ENCODE measurements at places on chromosomes 12 and 14. TPM values are rescaled to one million over a fixed set of nuclear protein-coding genes. Genes with fewer than 3 reads are reported as not detected.

PLXNC1 gene
- 86.9 TPM for total RNA-seq

FKBP11 gene
- total RNA-seq: 12.6 TPM

C12orf56 gene
- 0.77 TPM for total RNA-seq

CCDC196 gene
- not detected for total RNA-seq

SPTB gene
- total RNA-seq: under 0.01 TPM

LRRC43 gene
- total RNA-seq: 1.8 TPM

PRPF39 gene
- total RNA-seq: 29.0 TPM

PTPRB gene
- 0.66 TPM for total RNA-seq

- H3K36me3 ChIP-seq: no peaks in the 10 kb centered on the region
- H3K4me1 ChIP-seq: no peaks in the 10 kb centered on the region
- no peaks in the 10 kb centered on the region for H3K27me3 ChIP-seq
- no peak overlapping the region for H3K27ac ChIP-seq
- no peak overlapping the region for H3K4me3 ChIP-seq
These were observed 7.9 kb downstream of the NOVA1 start for GRCh38 chr14:26589925-26590324.

DNA sequence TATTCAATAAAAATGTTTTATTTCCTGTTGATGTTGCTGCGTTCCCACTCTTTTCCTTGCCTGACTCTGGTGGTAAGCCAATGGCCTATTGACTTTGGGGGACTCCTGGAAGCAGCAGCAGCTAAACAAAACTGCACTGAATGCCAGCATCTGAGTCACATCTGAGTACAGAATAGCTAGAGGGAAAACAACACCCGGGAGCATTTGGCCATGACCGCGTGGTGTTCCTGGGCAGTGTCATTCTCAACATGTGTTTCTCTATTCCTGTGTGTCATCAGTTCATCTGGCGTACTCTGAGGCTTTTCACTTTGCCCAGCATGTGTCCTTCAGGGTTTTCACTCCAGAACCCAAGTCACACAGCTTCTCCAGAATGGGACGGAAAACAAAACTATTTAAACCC lies 238.8 kb downstream of the PAWR start:
- H3K4me3 ChIP-seq: no peak overlapping the region
- H3K27ac ChIP-seq: peak overlapping the region; percentile 3
- no peaks in the 10 kb centered on the region for H3K4me1 ChIP-seq
- DNase-seq: peak; percentile 83

- H3K27me3 ChIP-seq: no peaks in the 10 kb centered on the region
- DNase-seq: no peak
- H3K36me3 ChIP-seq: no peaks in the 10 kb centered on the region
- H3K4me3 ChIP-seq: no peak overlapping the region
- no peak overlapping the region for H3K27ac ChIP-seq
These were observed 90.4 kb upstream of the MAX start for GRCh38 chr14:65192686-65193085.

DNA sequence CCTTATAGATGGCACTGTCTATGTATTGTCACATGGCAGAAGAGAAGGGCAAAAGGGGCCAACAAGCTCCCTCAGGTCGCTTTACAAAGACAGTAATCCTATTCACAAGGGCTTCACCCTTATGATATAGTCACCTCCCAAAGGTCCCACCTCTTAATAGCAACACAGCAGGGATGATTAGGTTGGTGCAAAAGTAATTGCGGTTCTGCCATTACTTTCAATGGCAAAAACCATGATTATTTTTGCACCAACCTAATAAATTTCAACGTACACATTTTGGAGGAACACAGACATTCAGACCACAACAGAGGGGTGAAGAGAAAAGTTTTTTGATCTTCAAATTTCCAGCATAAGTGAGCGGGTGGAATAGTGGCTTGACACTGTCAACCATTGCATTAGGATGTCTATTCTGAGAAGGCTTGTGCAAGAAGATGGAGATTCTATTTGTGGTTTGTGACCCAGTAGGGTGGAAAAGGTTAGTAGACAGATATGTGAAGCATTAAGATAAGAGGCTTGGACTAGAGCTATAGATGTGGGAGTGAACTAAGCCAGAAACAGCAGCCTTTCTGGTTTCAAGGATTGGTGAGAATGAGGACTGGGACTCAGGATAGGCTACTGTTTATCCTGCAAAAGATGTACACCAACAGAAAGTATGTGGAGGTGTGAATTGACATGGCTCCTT lies 75.5 kb upstream of the CPSF6 start:
- H3K36me3 ChIP-seq: no peaks in the 10 kb centered on the region
- H3K4me3 ChIP-seq: no peak overlapping the region
- no peaks in the 10 kb centered on the region for H3K4me1 ChIP-seq
- no peaks in the 10 kb centered on the region for H3K27me3 ChIP-seq

GRCh38 chr12:66036317-66036716 lies 94.2 kb downstream of the LLPH start:
- no peaks in the 10 kb centered on the region for H3K4me1 ChIP-seq
- H3K4me3 ChIP-seq: no peak overlapping the region
- H3K27ac ChIP-seq: no peak overlapping the region
- H3K36me3 ChIP-seq: no peaks in the 10 kb centered on the region

GRCh38 chr12:96824074-96824837 lies 82.8 kb upstream of the NEDD1 start:
- H3K4me1 ChIP-seq: no peaks in the 10 kb centered on the region
- DNase-seq: no peak
- no peaks in the 10 kb centered on the region for H3K36me3 ChIP-seq
- no peak overlapping the region for H3K27ac ChIP-seq
- H3K27me3 ChIP-seq: no peaks in the 10 kb centered on the region
- no peak overlapping the region for H3K4me3 ChIP-seq

DNA sequence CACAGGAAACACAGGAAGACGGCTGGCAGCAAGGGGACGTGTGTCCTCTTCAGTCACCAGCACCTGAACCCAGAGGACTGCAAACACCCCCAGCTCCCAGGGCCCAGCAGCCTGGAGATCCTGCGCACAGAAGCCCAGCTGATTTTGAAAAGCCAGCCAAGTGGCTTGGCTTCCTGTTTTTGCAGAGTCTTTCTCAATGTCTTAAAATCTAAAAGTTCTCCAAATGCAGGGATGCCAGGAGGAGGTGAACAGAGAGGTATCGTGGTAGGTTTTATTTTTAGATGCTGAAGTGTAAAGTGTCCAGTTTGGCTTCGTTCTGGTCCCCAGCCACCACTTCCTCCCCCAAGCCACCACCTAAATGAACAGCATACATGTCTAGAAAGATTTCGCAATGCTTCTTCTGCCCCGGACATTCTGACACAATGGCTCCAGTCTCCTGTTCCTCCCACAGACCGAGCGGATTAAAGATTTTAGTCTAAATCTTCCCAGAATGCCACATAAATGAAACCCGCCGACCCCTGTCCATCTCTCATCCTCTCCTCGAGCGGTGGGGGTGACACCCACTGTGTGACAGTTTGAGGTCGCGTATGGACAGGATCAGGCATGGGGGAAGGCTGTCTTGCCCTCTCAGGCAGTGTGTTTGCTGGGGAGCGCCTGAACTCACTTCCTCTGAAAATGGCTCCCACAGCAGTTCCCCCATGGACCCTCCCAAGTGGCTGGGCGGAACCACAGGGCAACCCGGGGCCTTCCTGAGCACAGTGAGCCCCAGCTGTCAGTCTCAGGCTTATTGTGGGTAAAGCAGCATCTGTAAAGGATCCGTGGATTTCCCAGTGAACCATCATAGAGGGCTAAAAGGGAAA lies 41.6 kb downstream of the ITPK1 start:
- H3K4me3 ChIP-seq: no peak overlapping the region
- peaks cover 7% of the 10 kb centered on the region for H3K4me1 ChIP-seq
- DNase-seq: peak; percentile 37
- H3K36me3 ChIP-seq: no peaks in the 10 kb centered on the region

DNA sequence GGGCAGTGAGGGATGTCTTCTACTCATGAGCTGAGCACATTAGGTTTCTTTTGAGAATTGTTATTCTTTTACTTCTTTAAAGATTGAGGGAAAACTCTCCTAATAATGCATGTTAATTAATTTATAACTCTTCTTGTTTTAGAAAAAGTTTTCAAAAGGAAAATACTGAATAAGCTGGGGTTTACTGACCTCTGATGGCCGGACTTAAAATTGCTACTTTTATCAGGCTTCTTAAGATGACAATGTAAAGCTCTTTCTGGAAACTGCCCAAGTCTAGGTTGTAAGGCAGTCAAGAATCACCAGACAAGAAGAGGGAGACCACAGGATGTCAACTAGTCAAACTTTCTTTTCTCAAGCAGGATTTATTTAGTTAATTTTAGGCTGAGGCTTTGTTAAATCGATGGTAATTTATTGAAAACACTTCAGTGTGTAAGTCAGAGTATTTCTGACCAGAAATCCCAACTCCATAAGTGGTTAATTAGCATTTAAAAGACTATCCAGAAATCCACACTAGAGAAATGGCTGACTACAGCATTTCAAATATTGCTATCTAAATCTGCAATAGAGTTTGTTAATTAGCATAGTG lies 82.1 kb downstream of the AVPR1A start:
- no peaks in the 10 kb centered on the region for H3K4me1 ChIP-seq
- no peak overlapping the region for H3K27ac ChIP-seq
- H3K4me3 ChIP-seq: no peak overlapping the region
- no peaks in the 10 kb centered on the region for H3K36me3 ChIP-seq
- no peaks in the 10 kb centered on the region for H3K27me3 ChIP-seq
- DNase-seq: peak; percentile 76

DNA sequence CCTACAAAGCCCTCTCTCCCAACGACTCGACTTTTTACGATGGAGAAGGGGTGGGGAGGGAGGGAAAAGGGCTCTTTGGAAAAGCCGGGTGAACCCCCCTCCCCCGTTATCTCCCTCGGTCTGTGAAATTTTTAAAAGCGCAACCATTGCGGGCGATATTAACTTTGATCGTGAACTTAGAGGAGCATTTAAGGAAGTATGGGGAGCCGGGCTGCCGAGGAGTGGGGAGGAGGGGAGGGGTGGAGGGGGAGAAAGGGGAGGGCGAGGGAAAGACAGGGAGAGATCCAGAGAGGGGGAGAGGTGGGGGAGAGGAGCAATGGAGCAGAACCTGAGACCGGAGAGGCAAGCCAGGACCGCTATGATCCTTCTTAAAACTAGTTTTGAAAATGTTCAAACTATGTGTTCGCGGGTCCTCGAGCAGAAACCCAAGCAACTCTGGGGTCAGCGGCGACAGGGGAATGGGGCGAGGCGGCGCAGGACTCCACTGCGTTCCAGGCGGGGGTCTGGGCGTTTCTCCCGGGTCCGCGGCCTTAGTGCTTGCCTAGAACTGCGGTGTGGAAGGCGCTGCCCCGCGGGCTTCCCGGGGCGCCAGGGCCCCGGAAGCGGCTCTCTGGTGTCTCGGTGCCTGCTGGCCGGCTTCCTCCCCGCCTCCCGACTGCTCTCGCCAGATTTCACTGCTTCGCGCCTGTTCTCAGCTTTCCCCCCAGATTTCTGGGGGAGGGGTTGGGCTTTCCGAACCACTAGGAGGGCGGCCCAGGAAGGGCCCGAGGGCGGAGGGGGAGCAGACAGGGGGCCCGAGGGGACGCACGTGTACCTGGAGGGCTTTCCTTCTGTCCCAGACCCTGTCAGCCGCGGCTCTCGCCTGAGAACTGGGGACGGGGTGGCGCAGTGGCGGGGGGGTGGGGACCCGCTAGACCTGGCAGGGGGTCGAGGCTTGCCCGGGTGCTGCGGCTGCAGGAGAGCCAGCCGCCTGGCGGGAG lies at the start of gene HOTAIR:
TSS of gene HOTAIR (minus strand) at position 871 of the 980 bp plus-strand sequence.
- no peak for DNase-seq
- H3K4me1 ChIP-seq: no peaks in the 10 kb centered on the region
- no peak within 1 kb of the TSS for H3K4me3 ChIP-seq
- H3K27ac ChIP-seq: no peak within 1 kb of the TSS
- H3K27me3 ChIP-seq: peaks cover 92% of the 10 kb centered on the region

GRCh38 chr12:132218915-132219314 lies 74.7 kb downstream of the NOC4L start:
- no peaks in the 10 kb centered on the region for H3K36me3 ChIP-seq
- H3K4me1 ChIP-seq: no peaks in the 10 kb centered on the region
- no peaks in the 10 kb centered on the region for H3K27me3 ChIP-seq
- no peak for DNase-seq

GRCh38 chr14:72545411-72546311 lies 348.2 kb downstream of the DPF3 start:
- H3K4me1 ChIP-seq: no peaks in the 10 kb centered on the region
- peaks cover 3% of the 10 kb centered on the region for H3K27me3 ChIP-seq
- H3K4me3 ChIP-seq: no peak overlapping the region
- no peaks in the 10 kb centered on the region for H3K36me3 ChIP-seq
- peak; percentile 15 for DNase-seq
- no peak overlapping the region for H3K27ac ChIP-seq

GRCh38 chr14:89910691-89911009 lies 43.9 kb downstream of the EFCAB11 start:
- H3K4me1 ChIP-seq: peaks cover 15% of the 10 kb centered on the region
- no peaks in the 10 kb centered on the region for H3K27me3 ChIP-seq
- H3K27ac ChIP-seq: no peak overlapping the region
- no peaks in the 10 kb centered on the region for H3K36me3 ChIP-seq
- no peak for DNase-seq
- H3K4me3 ChIP-seq: no peak overlapping the region

DNA sequence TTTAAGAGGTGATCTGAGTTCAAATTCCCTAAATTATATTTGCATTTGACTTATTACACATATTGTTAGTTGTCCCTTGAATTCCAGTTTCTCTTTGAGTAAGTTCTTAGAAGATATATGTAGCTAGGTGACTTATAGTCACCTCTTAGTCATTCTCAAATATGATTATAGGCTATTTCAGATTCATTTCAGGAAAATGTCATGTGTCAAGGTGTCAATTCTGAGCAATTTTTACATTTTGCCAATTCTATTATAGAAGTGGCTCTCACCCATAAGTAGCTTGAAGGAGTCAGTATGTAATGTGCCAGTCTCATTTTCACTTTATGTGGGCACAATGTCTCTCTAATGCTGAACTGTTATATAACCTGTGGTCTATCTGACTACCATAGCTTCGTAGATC lies 623.4 kb downstream of the DIO2 start:
- no peak for DNase-seq
- peaks cover 14% of the 10 kb centered on the region for H3K4me1 ChIP-seq
- no peak overlapping the region for H3K27ac ChIP-seq
- no peak overlapping the region for H3K4me3 ChIP-seq

DNA sequence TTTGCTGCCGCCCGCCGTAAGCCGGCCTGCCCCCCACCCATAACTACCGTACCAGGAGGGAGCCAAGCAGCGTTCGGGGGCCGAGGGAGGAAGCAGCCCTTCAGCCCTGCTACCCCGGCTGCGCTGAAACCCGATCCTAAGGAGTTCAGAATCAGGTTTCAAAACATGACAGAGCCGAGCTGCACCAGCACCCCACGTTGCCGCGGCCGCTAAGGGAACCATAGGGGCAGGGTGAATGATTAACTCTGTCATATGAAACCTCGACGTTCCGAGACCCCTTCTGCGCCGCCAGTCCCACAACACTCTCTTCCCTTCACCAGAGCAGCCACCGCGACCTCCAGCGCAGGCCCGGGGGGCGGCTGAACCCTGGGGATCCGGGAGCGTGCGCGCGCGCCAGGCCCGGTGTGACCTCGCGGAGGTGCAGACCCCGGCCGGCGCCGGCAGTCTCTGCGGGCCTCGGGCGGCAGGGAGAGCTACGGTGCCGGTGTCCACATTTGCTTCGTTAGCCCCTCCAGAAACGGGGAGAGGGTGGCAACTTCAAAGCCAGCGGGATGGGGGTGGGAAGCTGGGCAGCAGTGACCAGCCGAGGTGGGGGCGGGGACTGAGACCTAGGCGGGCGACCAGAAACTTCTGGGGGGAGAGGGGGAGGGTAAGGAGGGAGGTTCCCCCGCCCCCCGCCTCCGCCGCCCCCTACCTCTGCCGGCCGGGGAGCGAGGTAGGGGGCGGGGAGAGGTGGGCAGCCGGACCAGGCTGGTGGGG lies 1.6 kb downstream of the SIX4 start:
- peak overlapping the region; percentile 92 for H3K4me3 ChIP-seq
- H3K27ac ChIP-seq: peak overlapping the region; percentile 75
- peaks cover under 1% of the 10 kb centered on the region for H3K36me3 ChIP-seq
- no peaks in the 10 kb centered on the region for H3K4me1 ChIP-seq
- DNase-seq: peak; percentile 77
- no peaks in the 10 kb centered on the region for H3K27me3 ChIP-seq
